SJSA1 (cell line): ENCODE measurements at places on chromosomes 2 and 18. TPM values are rescaled to one million over a fixed set of nuclear protein-coding genes. Genes with fewer than 3 reads are reported as not detected.

C2orf80 gene
- not detected in 2 replicates for total RNA-seq

RRM2 gene
- total RNA-seq = 180 and 209 TPM in 2 replicates

SERPINB4 gene
- total RNA-seq = 0.26 TPM in 1 of 2 replicates, not detected in the other

MTIF2 gene
- 35.0 and 50.5 TPM in 2 replicates for total RNA-seq

CCDC102B gene
- total RNA-seq = 0.53 and 1.5 TPM in 2 replicates

CHRNG gene
- total RNA-seq = not detected in 2 replicates

SULT1C2 gene
- not detected in 2 replicates for total RNA-seq

IL37 gene
- not detected in 2 replicates for total RNA-seq

RIT2 gene
- total RNA-seq = not detected in 2 replicates

L3MBTL4 gene
- 6.8 and 10.6 TPM in 2 replicates for total RNA-seq

GPR35 gene
- 0.13 TPM in 1 of 2 replicates, not detected in the other for total RNA-seq

TUBB8B gene
- 1.1 and 3.9 TPM in 2 replicates for total RNA-seq
